Cardiac septum (tissue), 1 donor: ENCODE measurements at places on chromosomes 4 and X. TPM values are rescaled to one million over a fixed set of nuclear protein-coding genes. Genes with fewer than 3 reads are reported as not detected.

GRCh38 chr4:172169871-172170270 lies 356.7 kb downstream of the GALNTL6 start:
- no peak for DNase-seq

GRCh38 chr4:176910646-176911045 lies 117.9 kb upstream of the VEGFC start:
- DNase-seq: no peak

DNA sequence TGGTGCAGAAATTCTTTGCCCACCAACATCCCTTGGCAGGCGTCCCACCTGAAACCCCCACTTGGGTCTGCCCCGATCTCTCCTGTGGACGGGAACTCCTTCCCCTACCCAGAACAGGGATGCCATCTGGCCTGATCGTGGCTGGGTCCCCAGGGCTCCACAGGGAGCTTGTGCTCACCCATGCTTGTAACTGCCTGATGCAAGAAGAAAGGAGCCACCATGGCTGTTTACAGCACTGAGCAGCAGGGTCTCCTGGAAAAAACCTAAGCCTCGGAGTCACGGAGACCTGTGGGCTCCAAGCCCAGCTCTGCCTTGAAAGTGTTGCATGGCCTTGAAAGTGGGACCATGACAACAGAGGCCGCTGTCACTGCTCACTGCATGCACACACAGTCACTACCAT lies 101.5 kb upstream of the AFAP1 start:
- no peak for DNase-seq

DNA sequence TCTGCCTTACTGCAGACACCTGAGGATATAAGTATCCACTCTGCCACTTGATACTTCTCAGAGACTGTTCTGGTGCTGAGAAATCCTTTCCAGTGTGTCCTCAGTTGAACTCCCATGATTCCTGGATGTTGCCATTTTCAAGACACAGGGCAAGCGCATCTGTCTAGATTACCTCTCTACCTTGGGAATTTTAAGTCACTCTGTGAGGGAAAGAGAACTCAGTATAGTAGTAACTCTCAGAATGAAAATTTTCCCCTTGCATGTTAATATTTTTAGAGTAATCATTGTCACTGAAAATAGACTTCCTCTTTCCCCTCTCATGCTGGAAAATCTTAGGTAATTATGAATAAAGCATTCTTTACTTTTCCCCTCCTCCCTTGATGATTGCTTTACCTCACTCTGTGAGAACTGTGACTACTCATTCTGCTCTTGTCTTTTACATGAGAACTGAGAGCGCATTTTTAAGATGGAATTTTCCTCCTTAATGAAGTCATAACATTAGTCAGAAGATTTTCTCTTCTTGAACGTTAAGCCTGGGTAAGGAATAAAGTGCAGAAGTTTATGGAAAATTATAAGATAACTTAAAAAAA lies 45.0 kb downstream of the TET2 start:
- DNase-seq: no peak

- DNase-seq: no peak
These were observed 79.7 kb downstream of the SNCA start for GRCh38 chr4:89757154-89757719.

GRCh38 chr4:150212927-150213326 lies 134.7 kb downstream of the DCLK2 start:
- DNase-seq: no peak

DNA sequence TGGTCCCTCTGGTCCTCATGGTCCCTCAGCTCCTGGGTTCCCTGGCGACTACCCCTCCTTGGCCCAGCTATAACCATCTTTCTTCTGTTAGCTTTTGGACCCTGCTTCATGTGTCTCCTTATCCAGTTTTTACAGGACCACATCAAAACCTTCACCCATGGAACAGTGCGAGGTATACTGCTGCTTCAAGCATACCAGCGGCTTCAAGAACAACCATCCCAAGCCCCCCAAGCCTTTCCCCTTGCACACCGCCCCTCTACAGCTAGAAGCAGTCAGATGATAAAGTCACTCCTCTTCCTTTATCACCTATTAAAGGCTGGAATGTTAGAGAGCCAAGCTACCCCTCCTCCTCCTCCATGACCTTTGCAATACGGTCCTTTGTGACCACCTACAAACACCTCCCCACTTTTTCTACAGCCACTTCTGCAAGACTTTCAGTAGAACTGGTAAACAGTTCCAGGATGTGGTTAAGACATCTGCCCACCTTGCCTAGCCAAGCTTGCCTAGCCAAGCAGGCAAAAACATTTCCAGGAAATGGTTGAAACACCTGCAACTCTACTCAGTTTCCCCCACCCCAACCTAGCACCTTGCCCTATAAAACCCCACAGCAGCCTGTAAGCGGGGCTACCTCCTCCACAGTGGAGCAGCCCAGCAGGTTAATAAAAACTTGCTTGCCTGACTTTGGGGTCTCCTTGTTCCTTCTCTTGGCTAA lies 125.7 kb downstream of the ZC4H2 start:
- DNase-seq: no peak

DNA sequence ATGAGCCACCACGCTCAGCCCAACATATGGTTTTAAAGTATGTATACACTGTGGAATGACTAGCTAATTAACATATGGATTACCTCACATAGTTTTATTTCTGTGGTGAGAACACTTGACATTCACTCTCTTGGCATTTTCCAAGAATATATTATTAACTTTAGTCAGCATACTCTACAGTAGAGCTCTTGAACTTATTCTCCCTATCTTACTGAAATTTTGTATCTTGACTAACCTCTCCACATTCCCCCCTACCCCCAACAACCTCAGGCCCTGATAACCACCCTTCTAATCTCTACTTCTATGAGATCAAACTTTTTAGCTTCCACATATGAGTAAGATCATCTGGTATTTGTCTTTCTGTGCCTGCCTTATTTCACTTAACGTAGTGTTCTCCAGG lies 38.6 kb upstream of the AGA start:
- DNase-seq: no peak

- no peak for DNase-seq
These were observed 24.6 kb upstream of the ARMCX4 start for GRCh38 chrX:101460669-101461068.

DNA sequence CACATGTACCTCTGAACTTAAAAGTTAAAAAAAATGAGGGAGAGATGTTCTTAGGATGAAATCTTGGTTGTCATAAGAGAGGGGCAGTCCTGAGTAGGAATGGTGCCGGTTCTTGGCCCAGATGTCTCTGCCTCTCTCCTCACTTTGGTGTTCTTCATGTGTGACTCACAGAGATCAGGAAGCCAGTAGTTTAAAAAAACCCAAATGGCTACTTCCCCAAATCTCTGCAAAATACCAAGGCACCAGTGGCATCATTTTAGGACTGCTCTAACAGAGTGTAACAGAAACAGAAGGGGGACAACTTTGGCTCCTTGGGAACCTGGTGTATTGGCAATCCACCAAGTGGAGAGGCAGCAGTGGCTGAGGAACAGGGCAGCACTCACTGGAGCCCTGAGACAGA lies 116.8 kb downstream of the SCD5 start:
- DNase-seq: no peak

GRCh38 chr4:16217300-16218051 lies 8.8 kb downstream of the TAPT1 start:
- DNase-seq: no peak

DNA sequence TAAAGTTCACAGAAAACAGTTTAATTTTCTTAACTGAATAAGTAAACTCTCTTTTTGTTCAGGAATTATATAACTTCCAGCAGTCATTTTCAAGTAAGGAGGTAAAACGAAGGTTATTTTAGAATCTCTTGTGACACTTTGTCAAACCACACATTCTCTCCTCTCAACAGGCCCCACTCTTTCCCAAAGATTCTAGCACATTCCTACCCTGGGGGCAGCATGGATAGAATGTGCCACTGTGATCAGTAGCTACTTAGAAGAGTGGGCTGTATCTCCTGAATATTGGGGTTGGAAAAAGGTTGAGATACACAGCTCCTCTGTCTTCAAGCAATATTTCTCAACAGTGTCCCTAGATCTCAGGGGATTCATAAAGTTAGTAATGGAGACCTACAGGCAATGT lies 157.6 kb downstream of the EMCN start:
- no peak for DNase-seq

DNA sequence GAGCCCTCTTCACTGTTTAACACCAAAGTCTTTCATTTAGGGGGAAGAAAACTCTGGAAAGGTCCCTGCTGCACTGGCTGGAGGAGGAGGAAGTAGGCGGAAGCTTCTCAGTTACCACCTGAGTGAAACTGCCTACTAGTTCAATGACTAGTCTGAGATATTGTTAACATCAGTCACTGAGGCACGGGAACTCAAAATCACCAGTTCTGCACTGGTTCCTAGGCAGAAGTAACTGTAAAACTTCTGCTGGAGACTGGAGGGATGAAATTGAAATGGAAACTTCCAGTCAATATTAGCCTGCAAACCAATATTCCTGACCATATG lies 178.3 kb downstream of the SNCA start:
- no peak for DNase-seq

GRCh38 chrX:21528076-21528475 lies 130.1 kb downstream of the KLHL34 start:
- no peak for DNase-seq

DNA sequence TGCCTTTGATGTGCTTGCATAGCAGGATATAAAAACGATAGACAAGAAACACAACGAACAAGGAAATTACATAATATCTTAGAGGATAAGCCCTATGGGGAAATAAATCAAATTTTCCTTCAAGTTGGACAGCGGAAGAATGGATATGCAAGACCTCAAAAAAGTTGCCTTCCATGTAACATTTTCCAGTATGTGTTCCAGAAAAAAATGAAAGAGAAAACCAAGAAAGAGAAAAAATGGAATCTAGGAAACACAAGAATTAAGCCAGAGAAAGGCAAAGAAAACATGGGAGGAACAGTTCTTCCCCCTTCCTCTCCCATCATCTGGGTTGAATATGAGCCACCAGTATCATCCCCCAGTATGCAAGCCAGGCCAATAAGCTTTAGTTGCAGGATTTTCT lies 34.6 kb upstream of the MID1 start:
- DNase-seq: no peak

DNA sequence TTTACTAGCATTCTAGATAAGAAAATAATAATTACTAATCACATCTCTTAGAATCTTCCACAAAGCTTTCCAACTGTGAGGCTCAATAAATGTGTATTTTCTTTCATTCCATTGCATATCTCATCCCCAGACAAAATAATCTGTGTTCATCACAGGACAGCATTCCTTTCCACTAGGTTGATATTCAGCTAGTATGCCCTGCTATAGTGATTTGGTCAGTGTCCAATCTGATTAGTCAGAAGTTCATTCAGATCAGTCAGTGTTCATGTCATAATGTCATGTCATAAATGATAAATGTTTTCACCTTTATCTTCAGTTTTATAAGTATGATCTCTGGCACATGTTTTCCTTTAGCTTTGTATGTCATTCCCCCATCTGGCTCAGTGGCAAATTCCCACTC lies 611.4 kb downstream of the KCTD8 start:
- DNase-seq: no peak

GRCh38 chrX:52426810-52427209 lies 58.0 kb downstream of the XAGE2 start:
- DNase-seq: no peak

- DNase-seq: no peak
These were observed 994.2 kb upstream of the TENM3 start for GRCh38 chr4:181249031-181249430.

GRCh38 chrX:24117258-24117657 lies 32.3 kb upstream of the ZFX start:
- DNase-seq: no peak

DNA sequence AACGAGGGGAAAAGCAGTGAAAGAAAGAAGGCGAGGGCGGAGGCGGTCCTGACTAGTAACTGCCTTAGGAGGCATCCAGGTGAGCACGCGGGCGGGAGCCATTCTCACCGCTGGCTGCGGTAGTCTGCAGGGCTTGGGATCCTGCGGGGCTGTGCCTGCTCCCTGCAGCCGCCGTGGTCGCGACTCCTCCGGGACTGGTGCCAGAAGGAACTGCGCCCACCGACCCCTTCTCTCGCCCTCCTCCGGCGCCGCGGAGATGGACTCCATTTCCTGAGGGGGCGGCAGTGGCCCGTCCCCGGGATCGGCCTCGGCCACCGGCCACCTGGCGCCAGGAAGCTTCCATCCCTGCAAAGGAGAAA lies 543 bp downstream of the NFXL1 start:
- DNase-seq: peak; percentile 80

GRCh38 chr4:53199356-53199755 lies 166.5 kb downstream of the SCFD2 start:
- DNase-seq: no peak

DNA sequence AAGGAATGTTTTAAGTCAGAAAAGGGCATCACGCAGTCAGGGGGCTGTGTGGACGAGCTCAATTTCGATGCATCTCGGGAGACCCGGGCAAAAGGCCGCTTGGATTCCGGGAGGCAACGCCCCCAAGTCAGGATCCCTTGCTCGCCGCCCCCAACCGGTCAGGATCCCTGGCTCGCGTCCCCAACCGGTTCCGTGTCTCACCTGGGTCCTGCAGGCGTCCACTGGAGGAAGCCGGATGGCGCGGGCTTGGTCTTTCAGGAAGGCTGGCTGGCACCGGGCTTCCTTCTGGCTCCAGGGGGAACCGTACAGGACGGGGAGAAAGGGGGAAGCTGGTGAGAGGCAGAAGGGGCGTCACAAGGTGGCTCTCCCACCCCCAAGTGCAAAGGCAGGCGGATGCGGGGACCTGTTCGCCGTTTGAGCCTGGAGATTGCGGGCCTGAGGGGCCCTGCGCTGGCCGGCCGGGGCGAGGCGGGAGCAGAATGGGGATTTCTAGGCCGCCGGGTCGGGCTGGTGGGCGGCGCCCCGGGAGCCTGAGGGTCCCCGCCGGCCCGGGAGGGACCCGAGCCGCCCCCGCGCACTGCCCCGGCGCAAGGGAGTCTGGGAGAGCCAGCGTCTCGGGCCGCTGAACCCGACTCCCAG lies 84.7 kb downstream of the HPRT1 start:
- DNase-seq: no peak

PF4V1 gene
- not detected for total RNA-seq

NOP14 gene
- 16.1 TPM for total RNA-seq

UCP1 gene
- total RNA-seq: not detected

PPEF2 gene
- total RNA-seq: not detected

BTK gene
- total RNA-seq: 1.3 TPM

SLC10A6 gene
- 1.3 TPM for total RNA-seq

MORC4 gene
- 3.6 TPM for total RNA-seq

STX18 gene
- 17.2 TPM for total RNA-seq

HELT gene
- not detected for total RNA-seq
